H9 (cell line): ENCODE measurements at places on chromosomes 3 and 15. TPM values are rescaled to one million over a fixed set of nuclear protein-coding genes. Genes with fewer than 3 reads are reported as not detected.

The RARB gene
- 0.22 and 0.29 TPM in 2 replicates for total RNA-seq

GRCh38 chr3:156655819-156656550 lies 18.4 kb upstream of the TIPARP start:
- no peaks in the 10 kb centered on the region for H3K4me1 ChIP-seq
- DNase-seq, result no peak
- no peaks in the 10 kb centered on the region for H3K27me3 ChIP-seq
- no peak overlapping the region for H3K4me3 ChIP-seq
- H3K36me3 ChIP-seq, result no peaks in the 10 kb centered on the region

DNA sequence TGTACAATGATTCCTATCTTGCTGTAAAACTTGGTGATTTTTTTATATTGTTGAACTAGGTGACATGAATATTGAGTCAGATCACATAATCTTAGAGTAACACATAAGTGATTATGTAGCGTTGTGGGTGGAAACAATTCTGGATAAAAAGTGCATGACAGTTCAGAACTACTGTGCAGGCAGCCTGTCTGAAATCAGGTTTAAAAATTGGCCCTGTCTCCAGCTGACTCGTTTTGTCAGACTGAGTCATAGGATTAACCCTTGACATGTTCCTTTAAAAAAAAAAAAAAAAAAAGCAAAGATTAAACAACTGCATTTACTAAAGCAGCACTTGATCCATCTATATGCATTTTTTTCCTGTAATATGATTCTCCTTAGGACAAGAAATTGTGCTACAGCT lies 160.0 kb upstream of the CGNL1 start:
- H3K36me3 ChIP-seq, result no peaks in the 10 kb centered on the region
- 0 out of 2 replicates have a peak, but pooled peaks cover 2% of the 10 kb centered on the region for H3K4me1 ChIP-seq
- no peaks in the 10 kb centered on the region for H3K27me3 ChIP-seq
- no peak overlapping the region for H3K4me3 ChIP-seq
- H3K27ac ChIP-seq, result no peak overlapping the region
- no peak for DNase-seq

GRCh38 chr3:188664795-188665194 lies 507.0 kb upstream of the TPRG1 start:
- 0 out of 3 replicates have a peak, but pooled peaks cover 3% of the 10 kb centered on the region for H3K36me3 ChIP-seq
- no peaks in the 10 kb centered on the region for H3K27me3 ChIP-seq
- DNase-seq, result no peak
- no peak overlapping the region for H3K27ac ChIP-seq

DNA sequence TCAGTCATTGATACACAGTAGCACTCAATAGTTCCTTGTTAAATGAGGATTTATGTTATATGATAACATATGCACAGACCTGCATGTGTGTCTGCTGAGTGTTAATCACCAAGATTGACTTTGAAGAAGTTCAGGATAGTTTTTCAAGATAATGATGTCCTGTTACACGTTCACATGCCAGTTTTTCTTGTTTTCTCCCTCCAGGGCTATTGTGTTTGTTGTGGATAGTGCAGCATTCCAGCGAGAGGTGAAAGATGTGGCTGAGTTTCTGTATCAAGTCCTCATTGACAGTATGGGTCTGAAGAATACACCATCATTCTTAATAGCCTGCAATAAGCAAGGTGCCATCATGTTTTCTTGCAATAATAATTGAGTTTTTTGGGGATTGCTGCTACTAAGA lies 9.8 kb downstream of the SRPRB start:
- H3K4me1 ChIP-seq, result no peaks in the 10 kb centered on the region
- no peak overlapping the region for H3K4me3 ChIP-seq
- no peak overlapping the region for H3K27ac ChIP-seq
- no peak for DNase-seq
- H3K27me3 ChIP-seq, result no peaks in the 10 kb centered on the region
